ENCODE measurements at places on chromosomes 5 and 9. TPM values are rescaled to one million over a fixed set of nuclear protein-coding genes. Genes with fewer than 3 reads are reported as not detected.
A peak's percentile ranks its signal among the peaks of the same experiment; 100 is the strongest.

NUTM2G gene
- polyA plus RNA-seq, result 1.6 TPM

TRIM41 gene
- 18.7 TPM for polyA plus RNA-seq

ELAVL2 gene
- polyA plus RNA-seq, result 2.7 TPM

PCDHB10 gene
- 5.3 TPM for polyA plus RNA-seq

RASEF gene
- polyA plus RNA-seq, result 0.36 TPM

SLC45A2 gene
- polyA plus RNA-seq, result 0.65 TPM

BOD1 gene
- 71.9 TPM for polyA plus RNA-seq

C5 gene
- polyA plus RNA-seq, result 6.0 TPM

TXNDC8 gene
- not detected for polyA plus RNA-seq

ADGRD2 gene
- not detected for polyA plus RNA-seq

- DNase-seq, result no peak
Observed at GRCh38 chr5:39024005-39024404, 50.2 kb downstream of the RICTOR start.

- DNase-seq, result peak; percentile 70
Observed at GRCh38 chr5:44389090-44389822, at the start of gene FGF10. TSS of gene FGF10 (minus strand) at chr5:44389420. CDS start at chr5:44388682, 738 bp downstream.

DNA sequence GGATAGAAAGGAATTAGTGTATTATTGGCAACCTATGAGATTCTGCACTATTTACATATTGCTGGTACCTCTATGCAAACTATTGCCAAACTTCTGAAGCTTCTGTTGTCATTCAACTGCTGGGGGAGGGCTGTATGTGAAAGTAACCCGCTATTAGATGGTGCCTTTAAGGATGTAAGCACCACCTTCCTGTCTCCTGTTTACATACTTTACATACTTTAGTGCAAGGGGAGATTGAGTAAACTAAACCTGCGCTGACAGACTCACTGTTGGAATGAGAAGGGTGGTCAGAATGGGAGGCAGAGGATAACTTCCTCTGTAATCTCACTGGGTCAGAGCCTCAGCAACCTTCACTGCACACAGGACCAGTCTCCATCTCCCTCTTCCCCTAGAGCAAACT is 123.8 kb downstream of the NR3C1 start:
- no peak for DNase-seq

DNA sequence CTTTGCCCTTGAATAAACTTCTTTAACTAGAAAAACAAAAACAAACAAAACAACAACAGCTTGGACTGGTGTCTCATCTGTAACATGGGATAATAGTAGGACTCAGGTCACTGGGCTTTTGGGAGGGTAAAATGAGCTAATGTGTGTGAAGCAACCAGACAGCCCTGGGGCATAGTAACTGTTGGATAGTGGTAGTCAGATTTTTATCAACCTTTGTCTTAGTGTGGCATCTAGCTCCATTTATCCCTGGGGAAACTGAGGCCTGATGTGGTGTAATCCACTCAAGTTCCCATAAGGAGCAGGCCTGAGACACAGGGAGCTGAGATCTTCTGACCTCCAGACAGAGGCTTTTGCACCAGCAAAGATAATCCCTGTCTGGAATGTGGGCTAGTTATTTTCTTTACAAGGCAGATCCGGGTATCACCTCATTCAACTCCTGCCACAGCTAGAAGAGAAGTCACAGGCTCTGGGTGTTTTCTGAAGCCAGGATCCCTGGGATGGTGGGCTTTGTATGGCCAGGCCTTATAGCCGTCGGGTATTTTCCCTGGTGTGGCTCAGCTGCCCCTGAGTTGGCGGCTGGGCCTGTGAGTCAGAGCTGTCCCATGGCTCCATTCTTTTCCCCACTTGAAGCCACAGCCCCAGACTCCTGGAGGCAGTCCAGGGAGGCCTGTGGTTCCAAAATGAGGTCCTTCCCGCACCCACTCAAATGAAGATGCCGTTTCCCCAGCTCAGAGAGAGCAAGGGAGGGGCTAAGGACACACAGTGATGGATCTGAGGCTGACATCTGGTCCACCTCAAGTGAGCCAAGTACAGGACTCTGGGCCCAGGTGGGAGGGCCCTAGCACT is 26.1 kb upstream of the CSF1R start:
- peak; percentile 36 for DNase-seq

- DNase-seq, result no peak
Observed at GRCh38 chr9:111731928-111732327, 62.8 kb downstream of the SHOC1 start.

- DNase-seq, result no peak
Observed at GRCh38 chr5:131081374-131081773, 83.7 kb downstream of the HINT1 start.

DNA sequence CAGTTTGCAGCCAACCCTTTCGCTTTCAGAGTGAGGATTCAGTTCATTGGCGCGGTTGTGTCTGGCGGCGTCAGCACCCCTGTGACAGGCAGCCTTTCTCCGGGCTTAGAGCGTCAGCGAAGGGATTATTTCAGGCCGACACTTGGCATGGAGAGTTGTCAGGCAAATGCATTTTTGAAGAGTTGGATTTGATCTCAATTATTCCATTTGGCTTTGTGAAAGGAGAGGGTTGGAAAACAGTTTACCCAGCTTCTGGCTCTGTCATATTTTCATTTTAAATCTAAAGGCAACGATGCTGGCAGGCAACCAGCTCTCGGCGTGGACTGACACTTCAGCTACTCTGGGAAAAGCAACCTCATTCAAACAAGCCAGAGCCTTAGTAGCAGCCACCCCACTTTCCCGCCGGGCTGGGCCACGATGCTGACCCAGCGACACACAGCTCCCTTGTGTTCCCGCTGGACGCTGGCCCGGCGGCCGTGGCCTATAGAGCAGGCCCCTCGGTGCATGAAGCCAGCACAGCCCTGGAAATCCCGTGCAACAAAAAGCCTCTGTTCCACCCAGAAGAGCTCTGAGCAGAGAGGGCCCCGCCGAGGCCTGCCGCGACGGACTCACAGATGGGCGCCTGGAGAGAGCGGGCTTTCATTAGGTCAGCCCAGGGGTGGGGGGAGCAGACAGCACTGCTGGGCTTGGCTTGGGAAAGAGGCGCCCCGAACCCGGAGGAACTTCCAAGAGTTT is 28.9 kb upstream of the LPCAT1 start:
- DNase-seq, result peak; percentile 82

- no peak for DNase-seq
Observed at GRCh38 chr9:87716141-87716540, 9.8 kb upstream of the CTSL start.

GRCh38 chr5:71934322-71934721 is 173.0 kb upstream of the MAP1B start:
- DNase-seq, result no peak

DNA sequence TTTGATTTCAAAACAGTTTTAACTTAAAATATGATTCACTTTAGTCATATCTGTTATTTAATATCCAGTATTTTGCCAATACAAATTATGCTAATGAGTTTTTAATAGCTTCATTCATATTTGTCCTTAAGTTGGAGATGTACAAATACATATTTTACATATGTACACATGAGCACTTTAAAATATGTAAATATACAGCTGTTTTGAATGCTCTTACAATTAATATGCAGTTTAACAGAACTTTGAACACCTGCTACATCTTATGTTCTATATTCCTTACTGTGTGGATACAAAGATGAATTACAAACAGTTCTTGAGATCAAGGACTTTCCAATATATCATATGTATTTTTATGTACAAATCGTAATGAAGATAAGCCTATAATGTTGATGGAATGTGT is 74.0 kb downstream of the CHSY3 start:
- DNase-seq, result no peak

DNA sequence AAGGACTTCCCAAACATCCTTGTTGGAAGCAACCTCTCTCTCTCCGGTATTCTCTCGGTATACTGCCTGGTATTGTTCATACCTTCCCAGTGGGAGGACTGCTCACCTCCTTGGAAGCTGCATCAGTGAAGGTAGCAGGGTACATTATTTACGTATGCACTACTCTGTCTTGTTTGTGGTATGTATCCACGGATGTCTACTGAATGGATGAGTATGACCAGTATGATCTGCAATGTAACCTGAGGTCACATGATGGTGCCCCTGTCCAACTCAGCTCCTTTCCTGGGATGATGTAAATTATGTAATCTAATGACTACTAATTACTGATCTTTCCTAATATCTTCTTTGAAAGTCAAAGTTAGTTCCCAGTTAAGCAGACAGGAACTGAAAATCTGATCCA is 32.1 kb downstream of the CEMIP2 start:
- no peak for DNase-seq

GRCh38 chr5:157328277-157328912 is 62.5 kb downstream of the CYFIP2 start:
- DNase-seq, result peak; percentile 78

- DNase-seq, result no peak
Observed at GRCh38 chr5:116365006-116365496, 209.6 kb downstream of the SEMA6A start.

- DNase-seq, result no peak
Observed at GRCh38 chr9:129201289-129201688, 23.2 kb upstream of the IER5L start.

GRCh38 chr5:6742081-6742758 is 29.0 kb downstream of the TENT4A start:
- no peak for DNase-seq

DNA sequence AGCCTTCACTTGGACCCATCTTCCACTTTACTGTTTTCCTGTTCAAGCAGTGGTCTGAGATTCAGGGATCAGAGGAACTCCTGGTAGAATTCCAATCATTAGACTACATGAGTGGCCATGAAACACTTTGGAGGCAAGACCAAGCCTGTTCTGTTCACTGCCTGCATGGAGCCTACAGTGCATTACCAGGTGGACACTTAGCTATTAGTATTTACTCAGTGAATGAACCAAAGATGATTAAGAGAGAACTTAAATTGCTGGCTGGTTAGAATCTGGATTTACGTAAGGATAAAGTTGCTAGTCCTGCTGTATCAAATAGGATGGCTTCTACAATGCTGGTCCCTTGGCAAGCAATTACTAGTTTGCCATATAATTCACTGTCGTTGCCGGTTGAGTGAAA is 245.5 kb downstream of the ARRDC3 start:
- no peak for DNase-seq

DNA sequence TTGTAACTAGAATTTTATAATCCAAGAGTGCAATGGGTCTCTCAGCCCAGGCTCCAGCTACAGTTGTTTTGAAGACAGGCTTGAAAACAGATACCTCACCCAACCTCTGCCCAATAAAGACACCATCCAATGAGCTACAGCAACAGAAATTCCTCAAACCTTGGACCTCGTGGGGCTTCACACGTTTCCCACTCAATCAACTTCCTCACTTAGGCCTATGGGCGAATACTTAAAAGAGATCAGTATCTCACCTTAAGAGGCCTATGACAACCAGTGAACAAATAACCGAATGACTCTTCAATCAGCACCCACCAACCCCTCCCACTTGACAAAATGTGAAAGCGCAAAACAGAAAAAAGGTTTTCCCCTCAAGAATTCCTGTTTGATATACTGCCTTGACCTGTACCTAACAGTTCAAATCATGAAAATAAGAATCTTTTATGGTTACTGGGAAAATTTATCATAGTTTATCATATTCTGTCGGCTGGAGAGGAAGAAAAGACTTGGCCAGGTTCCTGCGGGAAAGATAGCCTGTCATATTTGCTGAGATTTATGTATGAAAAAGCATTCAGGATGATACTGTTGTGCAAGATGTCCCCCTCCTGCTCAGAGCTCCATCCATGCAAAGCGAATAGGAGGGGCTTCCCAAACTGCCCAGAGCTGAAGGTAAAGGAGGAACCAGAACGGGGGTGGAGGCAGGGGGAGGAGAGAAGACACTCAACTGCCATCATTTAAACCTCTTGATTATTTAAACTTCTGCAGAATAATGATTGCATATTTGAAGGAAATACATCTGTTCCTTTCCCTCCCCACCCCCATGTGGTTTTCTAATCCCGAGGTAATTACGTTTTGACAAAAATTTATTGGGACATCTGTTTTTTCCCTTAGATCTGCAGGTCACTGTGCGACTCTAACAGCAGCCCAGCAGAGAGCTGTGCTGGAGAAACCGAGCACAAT is 256.3 kb downstream of the NFIB start:
- no peak for DNase-seq

- DNase-seq, result no peak
Observed at GRCh38 chr5:43699910-43700309, 96.9 kb downstream of the NNT start.

- no peak for DNase-seq
Observed at GRCh38 chr5:89301321-89302025, 418.5 kb upstream of the MEF2C start.

GRCh38 chr9:128802482-128802881 is 15.4 kb downstream of the TBC1D13 start:
- DNase-seq, result no peak

DNA sequence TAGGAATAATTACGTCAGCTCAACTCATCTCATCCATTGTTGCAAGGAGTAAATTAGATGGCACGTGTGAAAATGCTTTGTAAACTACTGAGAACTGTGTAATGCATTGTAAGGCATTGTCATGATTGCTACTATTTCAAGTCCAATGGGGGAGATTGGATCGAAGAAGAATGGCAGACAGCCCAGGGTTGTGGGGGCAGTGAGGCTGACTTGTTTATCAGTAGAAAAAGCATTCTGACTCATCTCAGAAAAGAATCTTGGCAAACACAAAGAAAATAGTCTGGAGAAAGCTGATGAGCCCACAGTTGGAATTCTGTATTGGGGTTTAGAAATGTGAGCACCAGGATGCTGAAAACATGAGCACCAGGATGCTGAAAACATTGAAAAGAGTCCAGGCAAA is 28.0 kb upstream of the DAP start:
- no peak for DNase-seq

- no peak for DNase-seq
Observed at GRCh38 chr9:131020388-131020787, 11.4 kb downstream of the LAMC3 start.

DNA sequence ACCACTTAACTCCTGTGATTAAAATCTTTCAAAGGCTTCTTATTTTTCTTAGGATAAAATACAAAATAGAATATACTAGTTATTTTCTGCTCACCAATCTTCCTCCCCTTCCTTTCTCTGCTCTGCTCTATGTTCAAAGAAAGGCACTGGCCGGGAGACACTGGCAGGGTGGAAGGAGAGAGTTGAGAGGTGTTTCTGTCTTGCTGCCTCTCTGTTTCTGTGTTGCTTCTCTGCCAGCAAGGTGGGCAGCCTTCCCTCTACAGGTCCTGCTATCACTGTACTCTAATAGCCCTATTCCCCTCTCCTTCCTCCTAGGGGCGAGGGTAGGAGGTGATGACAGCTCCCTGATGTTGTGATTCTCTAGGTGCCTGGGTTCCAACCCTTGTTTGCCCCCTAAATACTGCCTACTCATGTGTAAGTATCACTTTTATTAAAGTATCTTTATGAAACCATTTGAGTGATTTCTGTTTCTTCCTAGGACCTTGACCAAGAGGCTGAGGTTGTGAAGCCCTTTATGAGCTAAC is 515.1 kb downstream of the TLE4 start:
- DNase-seq, result no peak

DNA sequence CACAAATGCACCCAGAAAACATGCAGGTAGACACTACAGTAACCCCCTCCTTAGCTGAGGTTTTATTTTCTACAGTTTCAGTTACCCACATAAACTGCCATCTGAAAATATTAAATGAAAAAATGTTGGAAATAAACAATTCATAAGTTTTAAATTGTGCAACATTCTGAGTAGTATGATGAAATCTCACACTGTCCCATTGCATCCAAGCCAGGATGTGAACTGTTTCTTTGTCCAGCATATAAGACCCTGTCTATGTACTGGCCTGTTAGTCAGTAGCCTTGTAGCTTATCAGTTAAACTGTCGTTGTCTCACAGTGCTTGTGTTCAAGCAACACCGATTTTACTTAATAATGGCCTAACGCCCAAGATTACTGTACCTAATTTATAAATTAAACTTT is 630.5 kb downstream of the ANXA1 start:
- no peak for DNase-seq

Data from hindlimb muscle (tissue), 1 donor.